ENCODE measurements at places on chromosomes 1 and 21.
A peak's percentile ranks its signal among the peaks of the same experiment; 100 is the strongest.

DNA sequence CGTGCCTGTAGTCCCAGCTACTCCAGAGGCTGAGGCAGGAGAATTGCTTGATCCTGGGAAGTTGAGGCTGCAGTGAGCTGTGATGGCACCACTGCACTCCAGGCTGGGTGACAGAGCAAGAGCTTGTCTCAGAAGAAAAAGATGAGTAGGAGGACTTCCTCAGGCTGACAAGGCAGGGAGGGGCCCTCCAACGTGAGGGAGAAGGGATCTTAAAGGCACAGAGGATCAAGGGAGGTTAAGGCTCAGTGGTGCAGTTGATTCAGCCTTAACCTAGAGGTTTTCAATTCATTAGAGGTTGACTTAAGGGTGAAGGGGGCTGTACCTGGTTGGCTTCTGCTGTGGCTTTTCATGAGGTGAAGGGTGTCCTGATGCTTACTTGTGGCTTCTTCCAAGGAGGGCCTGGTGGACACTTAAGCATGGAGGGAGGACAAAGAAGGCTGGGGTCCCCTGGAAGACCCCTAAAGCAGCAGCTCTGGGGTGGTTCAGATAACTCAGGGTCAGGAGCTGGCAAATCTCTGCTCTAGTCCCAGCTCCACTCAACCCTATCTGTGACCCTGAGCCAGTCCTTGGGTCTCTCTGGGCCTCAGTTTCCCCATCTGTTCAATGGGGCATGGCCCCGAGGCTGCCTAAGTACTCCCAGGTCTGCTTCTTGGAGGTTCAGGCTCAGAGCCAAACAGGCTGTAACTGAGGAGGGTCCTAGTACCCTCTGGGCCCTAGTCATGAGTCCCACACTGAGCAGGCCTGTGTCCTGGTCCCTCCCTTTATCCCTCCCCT is 6.3 kb downstream of the EXTL1 start:
- H3K27me3 ChIP-seq, result no peaks in the 10 kb centered on the region
- H3K27ac ChIP-seq, result no peak overlapping the region
- H3K36me3 ChIP-seq, result no peaks in the 10 kb centered on the region
- DNase-seq, result no peak

- H3K27ac ChIP-seq, result no peak overlapping the region
- H3K36me3 ChIP-seq, result no peaks in the 10 kb centered on the region
- H3K27me3 ChIP-seq, result no peaks in the 10 kb centered on the region
- no peak for DNase-seq
Observed at GRCh38 chr1:162089748-162090147, 20.3 kb downstream of the NOS1AP start.

- DNase-seq, result no peak
- H3K4me1 ChIP-seq, result peaks cover 7% of the 10 kb centered on the region
- H3K4me3 ChIP-seq, result no peak overlapping the region
Observed at GRCh38 chr1:230976825-230977747, 1.6 kb downstream of the TTC13 start.

DNA sequence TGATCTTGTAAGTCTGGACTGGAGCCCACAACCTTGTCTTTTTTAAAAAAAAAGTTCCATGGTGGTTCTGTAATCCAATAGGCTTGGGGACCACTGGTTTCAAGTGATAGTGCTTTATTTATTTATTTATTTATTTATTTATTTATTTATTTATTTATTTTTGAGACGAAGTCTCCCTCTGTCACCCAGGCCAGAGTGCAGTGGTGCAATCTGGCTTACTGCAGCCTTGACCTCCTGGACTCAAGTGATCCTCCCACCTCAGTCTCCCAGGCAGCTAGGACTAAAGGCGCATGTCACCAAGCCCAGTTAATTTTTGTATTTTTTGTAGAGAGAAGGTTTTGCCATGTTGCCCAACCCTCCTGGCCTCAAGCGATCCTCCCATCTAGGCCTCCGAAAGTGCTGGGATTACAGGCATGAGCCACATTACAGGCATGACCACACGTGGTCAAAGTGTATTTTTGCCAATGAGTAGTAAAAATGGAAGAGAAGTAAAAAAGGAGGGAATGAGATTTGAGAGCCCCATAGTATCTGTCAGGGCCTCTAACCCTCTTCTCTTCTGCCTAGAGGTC is 44.8 kb upstream of the ARHGAP29 start:
- H3K27me3 ChIP-seq, result no peaks in the 10 kb centered on the region
- peaks cover 14% of the 10 kb centered on the region for H3K4me1 ChIP-seq
- H3K27ac ChIP-seq, result no peak overlapping the region
- DNase-seq, result no peak
- H3K4me3 ChIP-seq, result no peak overlapping the region
- peaks cover 6% of the 10 kb centered on the region for H3K36me3 ChIP-seq

DNA sequence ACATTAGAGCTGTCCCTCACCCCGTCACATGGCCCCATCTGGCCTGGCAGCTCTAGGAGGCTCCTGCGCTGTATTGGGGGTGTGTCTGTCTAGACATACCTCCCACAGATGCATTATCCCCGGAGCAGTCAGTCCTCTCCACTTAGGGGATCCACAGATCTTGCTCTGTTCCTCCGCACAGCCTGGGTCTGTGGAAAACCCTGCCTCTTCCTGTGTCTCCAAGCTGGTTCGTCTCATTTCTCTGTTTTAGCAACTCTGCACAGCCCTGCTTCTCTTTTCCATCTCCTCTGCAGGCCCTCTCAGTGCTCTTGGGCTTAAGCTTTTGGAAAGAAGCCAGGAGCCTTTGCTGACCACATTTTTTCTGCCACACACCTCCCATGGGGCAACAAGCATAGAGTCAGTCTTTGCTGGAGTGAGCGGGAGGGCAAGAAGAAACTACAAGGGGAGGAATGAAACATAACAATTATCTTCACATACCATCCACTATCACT is 241.5 kb downstream of the FOXD2 start:
- no peak overlapping the region for H3K27ac ChIP-seq
- DNase-seq, result no peak
- no peaks in the 10 kb centered on the region for H3K27me3 ChIP-seq
- H3K36me3 ChIP-seq, result peaks cover 10% of the 10 kb centered on the region
- no peak overlapping the region for H3K4me3 ChIP-seq

DNA sequence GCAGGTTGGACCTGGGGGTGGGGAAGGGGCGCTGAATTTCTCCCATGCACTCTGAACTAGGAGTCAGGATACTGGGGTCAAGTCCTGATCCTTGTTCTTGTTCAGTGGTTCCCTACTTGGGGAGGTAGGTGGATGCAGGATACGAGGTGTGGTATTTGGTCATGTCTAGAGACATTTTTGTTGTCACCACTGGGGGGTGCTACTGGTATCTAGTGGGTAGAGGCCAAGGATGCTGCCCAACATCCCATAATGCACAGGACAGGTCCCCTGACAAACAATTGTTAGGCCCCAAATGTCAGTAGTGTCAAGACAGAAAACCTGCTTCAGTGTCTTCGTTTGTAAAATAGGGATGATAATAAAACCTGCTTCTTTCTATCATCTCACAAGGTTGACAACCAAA is 259.0 kb upstream of the FOXD3 start:
- peak; percentile 7 for DNase-seq
- no peaks in the 10 kb centered on the region for H3K4me1 ChIP-seq
- no peaks in the 10 kb centered on the region for H3K27me3 ChIP-seq
- no peak overlapping the region for H3K27ac ChIP-seq
- H3K4me3 ChIP-seq, result no peak overlapping the region
- no peaks in the 10 kb centered on the region for H3K36me3 ChIP-seq

- peak overlapping the region; percentile 90 for H3K27ac ChIP-seq
- H3K4me3 ChIP-seq, result peak overlapping the region; percentile 27
- no peaks in the 10 kb centered on the region for H3K36me3 ChIP-seq
- H3K27me3 ChIP-seq, result no peaks in the 10 kb centered on the region
- peaks cover 14% of the 10 kb centered on the region for H3K4me1 ChIP-seq
Observed at GRCh38 chr21:39083377-39084008, 99.8 kb downstream of the PSMG1 start.

DNA sequence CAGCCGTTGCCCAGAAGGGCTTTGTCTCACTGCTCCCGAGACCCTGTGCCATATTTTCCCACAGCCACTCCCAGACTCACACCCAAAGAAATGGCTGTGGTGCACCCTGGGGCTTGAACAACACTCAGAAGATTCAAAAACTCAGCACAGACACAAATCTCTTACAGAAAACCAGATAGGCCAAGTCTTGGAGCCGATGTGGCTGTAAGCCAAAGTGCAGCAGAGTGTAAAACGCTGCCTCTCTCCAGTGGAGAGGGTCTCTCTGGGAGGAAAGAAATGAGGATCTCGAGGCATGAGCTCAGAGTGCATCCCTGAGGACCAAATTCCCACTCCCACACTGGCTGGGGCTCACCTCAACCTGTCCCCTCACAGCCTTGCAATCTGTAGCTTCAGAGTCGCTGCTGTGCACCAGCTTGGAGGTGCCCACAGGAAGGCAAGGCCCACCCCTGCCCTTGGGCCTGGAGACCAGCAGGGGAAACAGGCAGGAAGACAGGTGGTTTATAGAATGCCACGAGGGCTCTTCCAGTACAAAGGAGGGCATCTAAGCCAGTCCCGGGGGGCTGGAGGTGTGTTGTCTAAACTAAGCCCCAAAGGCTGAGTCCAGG is 171.3 kb upstream of the AJAP1 start:
- H3K27ac ChIP-seq, result no peak overlapping the region
- H3K4me1 ChIP-seq, result no peaks in the 10 kb centered on the region
- H3K27me3 ChIP-seq, result no peaks in the 10 kb centered on the region

GRCh38 chr1:112285316-112285715 is 110.7 kb upstream of the CTTNBP2NL start:
- H3K4me1 ChIP-seq, result no peaks in the 10 kb centered on the region
- DNase-seq, result no peak
- no peak overlapping the region for H3K27ac ChIP-seq
- peaks cover 53% of the 10 kb centered on the region for H3K27me3 ChIP-seq

DNA sequence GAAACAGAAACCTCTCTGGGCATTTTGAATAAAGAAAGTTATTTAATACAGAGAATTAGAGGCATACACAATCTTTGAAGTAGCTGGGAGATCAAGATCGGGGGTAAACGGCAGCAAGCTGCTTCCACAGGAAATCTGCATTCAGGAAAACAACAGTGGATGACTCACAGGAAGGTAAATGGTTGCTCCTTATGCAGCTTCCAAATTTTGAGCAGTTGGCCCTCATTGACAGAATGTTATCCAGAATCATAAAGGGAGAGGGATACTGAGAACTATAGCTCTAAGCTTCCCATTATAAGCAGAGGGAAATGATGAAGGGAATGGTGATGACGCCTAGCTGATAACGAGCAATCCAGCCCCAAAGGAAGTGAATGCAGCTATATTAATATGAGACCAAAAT is 28.6 kb downstream of the ZMYND12 start:
- peak; percentile 9 for DNase-seq
- no peaks in the 10 kb centered on the region for H3K36me3 ChIP-seq
- no peak overlapping the region for H3K4me3 ChIP-seq
- H3K4me1 ChIP-seq, result peaks cover 12% of the 10 kb centered on the region

GRCh38 chr21:22900490-22900889 is 1902.3 kb downstream of the NCAM2 start:
- H3K27me3 ChIP-seq, result no peaks in the 10 kb centered on the region
- DNase-seq, result peak; percentile 65
- H3K4me3 ChIP-seq, result no peak overlapping the region
- H3K4me1 ChIP-seq, result no peaks in the 10 kb centered on the region
- peak overlapping the region; percentile 66 for H3K27ac ChIP-seq

DNA sequence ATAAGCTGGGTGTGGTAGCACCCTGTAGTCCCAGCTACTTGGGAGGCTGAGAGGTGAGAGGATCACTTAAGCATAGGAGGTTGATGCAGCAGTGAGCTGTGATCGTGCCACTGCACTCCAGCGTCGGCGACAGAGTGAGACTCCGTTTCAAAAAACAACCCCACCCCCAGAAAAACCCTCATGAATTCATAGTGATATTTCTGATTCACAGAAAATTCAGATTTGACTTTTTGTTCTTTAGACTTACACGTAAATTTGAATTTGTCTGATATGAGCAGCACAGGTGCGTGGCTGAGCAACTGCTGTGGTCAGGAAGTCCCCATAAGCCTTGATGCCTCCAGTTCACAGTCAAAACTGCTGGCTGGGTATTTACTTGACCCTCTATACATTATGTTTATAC is 10.0 kb upstream of the MORC3 start:
- DNase-seq, result no peak
- no peaks in the 10 kb centered on the region for H3K27me3 ChIP-seq

GRCh38 chr1:50968821-50969610 is 1.0 kb upstream of the CDKN2C start:
- peaks cover 11% of the 10 kb centered on the region for H3K36me3 ChIP-seq
- H3K27me3 ChIP-seq, result no peaks in the 10 kb centered on the region
- H3K4me3 ChIP-seq, result peak overlapping the region; percentile 86
- no peak for DNase-seq
- peak overlapping the region; percentile 96 for H3K27ac ChIP-seq

GRCh38 chr1:229716069-229716468 is 90.0 kb downstream of the URB2 start:
- no peak overlapping the region for H3K4me3 ChIP-seq
- DNase-seq, result no peak
- H3K27ac ChIP-seq, result peak overlapping the region; percentile 17
- H3K4me1 ChIP-seq, result no peaks in the 10 kb centered on the region
- no peaks in the 10 kb centered on the region for H3K27me3 ChIP-seq

DNA sequence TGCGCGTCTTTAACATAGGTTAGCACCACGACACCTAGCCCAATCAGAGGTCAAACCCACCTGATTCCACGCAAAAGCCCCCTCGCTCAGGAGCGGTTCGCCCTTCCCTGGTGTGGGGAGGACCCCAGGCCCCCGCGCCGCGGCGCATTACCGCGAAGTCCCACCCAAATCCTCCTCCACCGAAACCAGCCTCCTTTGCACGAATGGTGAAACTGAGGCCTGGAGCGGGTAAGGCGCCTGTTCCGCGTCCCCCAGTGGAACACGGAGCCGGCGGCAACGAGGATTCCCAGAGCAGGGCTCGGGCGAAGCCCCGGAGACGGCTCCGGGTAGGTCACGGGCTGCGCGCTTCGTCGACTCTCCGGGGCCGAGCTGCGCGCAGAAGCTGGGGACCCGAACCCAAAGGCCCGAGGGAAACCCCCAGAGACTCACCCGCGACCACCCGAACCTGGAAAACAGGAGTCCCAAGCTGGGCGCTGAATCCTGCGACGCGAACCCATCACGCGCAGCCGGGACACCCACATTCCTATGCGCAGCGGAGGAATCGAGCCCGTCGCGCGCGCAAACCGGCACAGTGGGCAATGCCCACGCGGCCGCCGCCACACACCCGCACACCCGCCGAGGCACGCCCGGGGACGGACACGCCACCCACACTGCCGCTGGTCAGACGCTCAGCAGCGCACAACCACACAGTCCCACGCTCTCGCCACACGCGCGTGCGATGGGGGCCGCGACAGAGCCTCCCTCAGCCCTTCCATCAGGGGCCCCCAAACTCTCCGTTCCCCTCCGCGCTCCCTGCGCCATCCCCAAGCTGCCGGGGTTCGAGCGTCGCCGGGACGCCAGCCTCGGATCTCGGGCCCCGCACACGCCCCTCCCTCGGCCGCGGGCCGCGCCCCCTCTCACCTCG is 507 bp downstream of the GLIS1 start:
- peaks cover 19% of the 10 kb centered on the region for H3K4me1 ChIP-seq
- H3K4me3 ChIP-seq, result peak overlapping the region; percentile 65
- peaks cover 4% of the 10 kb centered on the region for H3K36me3 ChIP-seq
- peaks cover 6% of the 10 kb centered on the region for H3K27me3 ChIP-seq

GRCh38 chr1:67646145-67647035 is 38.6 kb upstream of the GADD45A start:
- DNase-seq, result no peak
- no peaks in the 10 kb centered on the region for H3K4me1 ChIP-seq

- peak overlapping the region; percentile 74 for H3K27ac ChIP-seq
- H3K36me3 ChIP-seq, result peaks cover 50% of the 10 kb centered on the region
- H3K4me1 ChIP-seq, result peaks cover 40% of the 10 kb centered on the region
- H3K4me3 ChIP-seq, result no peak overlapping the region
- no peaks in the 10 kb centered on the region for H3K27me3 ChIP-seq
Observed at GRCh38 chr1:109925159-109925990, 14.7 kb downstream of the CSF1 start.

GRCh38 chr1:219442611-219443061 is 170.3 kb downstream of the ZC3H11B start:
- peak; percentile 25 for DNase-seq
- no peak overlapping the region for H3K27ac ChIP-seq
- no peaks in the 10 kb centered on the region for H3K36me3 ChIP-seq
- H3K4me3 ChIP-seq, result no peak overlapping the region
- H3K4me1 ChIP-seq, result no peaks in the 10 kb centered on the region

Data from MCF 10A (cell line).